Tongue (tissue), 3 donors: ENCODE measurements at places on chromosomes 13 and 19. TPM values are rescaled to one million over a fixed set of nuclear protein-coding genes. Genes with fewer than 3 reads are reported as not detected.
A peak's percentile ranks its signal among the peaks of the same experiment; 100 is the strongest.

GRCh38 chr19:32877323-32877912 lies 7.9 kb upstream of the SLC7A9 start:
- no peak for DNase-seq

- no peak for DNase-seq
Observed at GRCh38 chr19:6709549-6709948, 10.9 kb downstream of the C3 start.

GRCh38 chr19:56577719-56578602 lies 10.7 kb downstream of the ZNF470 start:
- no peak for DNase-seq

GRCh38 chr13:65926750-65927171 lies 1303.4 kb downstream of the PCDH9 start:
- DNase-seq: peak; percentile 17

DNA sequence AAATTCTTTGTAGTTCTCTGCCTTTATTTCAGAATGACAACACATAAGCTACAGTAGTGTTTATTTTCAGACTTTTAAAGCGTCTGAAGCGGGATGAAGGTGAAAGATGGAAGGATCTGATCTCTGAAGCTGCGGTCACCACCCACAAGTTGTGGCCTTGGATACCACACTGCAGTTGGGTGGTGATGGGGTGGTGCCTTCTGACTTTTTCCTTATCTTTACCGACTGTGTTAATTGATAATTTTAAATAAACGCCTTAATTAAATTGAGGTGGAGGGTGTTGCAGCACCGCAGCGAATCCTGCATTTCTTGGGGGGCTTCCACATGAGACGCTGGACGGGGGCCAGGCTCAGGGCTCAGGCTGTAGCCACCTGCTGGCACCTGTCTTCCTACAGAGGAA lies 1.3 kb downstream of the TFDP1 start:
- no peak for DNase-seq

- peak; percentile 9 for DNase-seq
Observed at GRCh38 chr13:28792992-28793391, 27.1 kb upstream of the MTUS2 start.

DNA sequence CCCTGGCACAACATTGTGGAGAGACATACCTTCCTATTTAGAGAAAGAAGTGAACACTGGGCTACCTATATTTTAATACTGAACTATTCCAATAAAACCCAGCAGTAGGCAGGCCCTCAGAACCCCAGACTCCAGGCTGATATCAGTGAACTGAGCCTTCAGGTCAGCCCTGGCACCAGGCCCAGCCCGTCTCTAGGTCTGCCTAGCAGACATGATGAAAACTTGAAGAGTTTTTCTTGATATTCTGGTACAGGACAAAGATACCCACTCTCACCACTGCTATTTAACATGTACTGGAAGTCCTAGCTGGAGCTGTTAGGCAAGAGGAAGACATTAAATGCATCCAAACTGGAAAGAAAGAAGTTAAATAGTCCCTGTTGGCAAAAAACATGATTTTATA lies 396.6 kb upstream of the SPRY2 start:
- DNase-seq: no peak

DNA sequence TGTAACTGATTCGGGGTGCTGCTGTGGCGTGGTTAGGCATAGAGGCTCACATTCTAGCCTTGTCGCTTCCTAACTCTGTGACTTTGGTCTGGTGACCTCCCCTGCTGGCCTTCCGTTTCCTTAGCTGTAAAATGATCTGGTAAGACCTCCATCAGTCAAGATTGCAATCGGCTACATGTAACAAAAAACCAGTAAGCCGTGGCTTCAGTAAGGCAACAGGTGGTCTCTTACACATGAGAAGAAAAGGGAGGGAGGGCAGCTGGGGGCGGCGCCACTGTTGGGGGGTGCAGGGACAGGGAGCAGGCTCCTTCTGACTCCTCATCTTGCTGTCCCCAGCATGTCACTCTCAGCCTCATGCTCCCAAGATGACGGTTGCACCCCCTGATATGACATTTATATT lies 148.0 kb downstream of the SIPA1L3 start:
- DNase-seq: peak; percentile 70

DNA sequence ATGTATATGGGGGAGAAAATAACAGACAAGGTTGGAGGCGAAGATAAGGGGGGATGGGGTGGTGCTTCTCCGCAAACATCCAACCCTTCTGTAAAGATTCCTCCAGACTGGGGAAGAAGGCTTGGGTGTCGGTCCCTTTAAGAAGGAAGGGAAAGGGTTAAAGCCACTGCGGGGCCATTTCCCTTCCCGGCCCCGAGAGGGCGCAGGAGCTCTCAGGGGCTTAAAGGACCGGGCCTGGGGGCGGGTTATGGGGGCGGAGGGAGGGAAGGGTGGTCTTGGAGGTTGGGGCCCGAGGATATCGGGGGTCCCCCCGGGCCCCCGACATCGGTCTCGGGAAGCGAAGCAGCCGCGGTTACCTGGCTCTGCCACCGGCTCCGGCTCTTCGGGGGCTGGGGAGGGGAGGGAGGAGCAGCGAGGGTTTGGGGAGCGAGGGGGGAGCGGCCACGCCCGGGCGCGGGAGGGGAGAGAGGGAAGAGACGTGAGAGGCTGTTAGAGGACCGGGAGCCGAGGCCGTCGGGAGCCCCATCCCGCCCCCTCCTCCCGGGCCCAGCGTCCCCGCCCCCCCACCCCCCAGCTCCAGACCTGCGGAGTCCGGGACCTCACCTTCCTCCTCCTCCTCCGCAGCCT lies 2.8 kb downstream of the TNNT1 start:
- no peak for DNase-seq

- no peak for DNase-seq
Observed at GRCh38 chr19:55441319-55441691, 1.8 kb downstream of the SHISA7 start.

DNA sequence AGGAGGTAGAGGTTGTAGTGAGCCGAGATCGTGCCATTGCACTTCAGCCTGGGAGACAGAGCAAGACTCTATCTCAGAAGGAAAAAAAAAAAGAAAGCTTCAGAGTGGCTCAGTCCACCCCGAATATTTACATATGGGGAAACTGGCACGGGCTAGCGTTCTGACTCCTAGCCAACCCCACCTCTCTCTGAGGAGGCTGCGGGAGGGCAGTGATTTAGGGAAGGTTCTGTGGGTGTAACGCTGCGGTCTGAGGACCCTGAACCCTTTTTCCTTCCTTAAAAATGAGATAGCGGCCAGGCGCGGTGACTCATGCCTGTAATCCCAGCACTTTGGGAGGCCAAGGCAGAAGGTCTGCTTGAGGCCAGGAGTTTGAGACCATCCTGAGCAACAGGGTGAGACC lies 5.0 kb downstream of the LRRC25 start:
- DNase-seq: no peak

- no peak for DNase-seq
Observed at GRCh38 chr19:13797870-13798269, 2.6 kb downstream of the ZSWIM4 start.

GRCh38 chr19:14558370-14559066 lies 13.3 kb downstream of the NDUFB7 start:
- no peak for DNase-seq

DNA sequence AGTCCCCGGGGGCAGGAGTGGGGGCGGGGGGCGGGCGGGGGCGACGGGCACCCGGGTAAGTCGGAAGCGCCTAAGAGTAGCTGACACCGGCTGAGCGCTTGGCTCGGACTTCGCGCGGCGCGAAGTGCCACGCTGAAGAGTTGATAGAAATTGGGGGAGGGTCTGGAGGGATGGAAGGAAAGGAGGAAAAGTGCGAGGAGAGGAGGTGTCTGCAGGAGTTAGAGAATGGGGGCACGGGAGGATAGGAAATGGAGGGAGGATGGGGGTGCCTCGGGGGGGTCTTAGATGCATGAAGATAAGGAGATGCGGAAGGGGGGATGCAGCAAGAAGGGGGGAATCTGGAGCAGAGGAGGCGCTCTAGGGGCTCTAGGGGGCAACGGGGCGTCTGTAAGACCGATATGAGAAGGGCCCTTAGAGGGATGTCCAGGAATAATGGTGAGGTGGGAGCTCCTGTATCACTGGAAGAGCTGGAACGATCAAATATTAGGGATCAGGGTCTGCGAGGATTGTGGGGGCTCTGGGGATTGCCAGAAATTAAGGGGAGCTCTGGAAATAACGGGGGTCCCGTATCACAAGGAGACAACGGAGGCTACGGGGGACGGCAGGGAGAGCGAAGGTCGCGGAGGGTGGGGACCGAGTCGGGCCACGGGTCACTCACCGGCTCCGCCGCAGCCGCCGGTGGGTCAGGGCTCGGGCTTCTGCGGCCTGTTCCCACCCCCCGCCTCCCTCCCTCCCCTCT lies at the start of gene MYPOP:
Gene MYPOP, minus strand, starts transcription at position 702 of the 739 bp plus-strand sequence. CDS start 840 bp downstream, outside the sequence.
- DNase-seq: no peak

DNA sequence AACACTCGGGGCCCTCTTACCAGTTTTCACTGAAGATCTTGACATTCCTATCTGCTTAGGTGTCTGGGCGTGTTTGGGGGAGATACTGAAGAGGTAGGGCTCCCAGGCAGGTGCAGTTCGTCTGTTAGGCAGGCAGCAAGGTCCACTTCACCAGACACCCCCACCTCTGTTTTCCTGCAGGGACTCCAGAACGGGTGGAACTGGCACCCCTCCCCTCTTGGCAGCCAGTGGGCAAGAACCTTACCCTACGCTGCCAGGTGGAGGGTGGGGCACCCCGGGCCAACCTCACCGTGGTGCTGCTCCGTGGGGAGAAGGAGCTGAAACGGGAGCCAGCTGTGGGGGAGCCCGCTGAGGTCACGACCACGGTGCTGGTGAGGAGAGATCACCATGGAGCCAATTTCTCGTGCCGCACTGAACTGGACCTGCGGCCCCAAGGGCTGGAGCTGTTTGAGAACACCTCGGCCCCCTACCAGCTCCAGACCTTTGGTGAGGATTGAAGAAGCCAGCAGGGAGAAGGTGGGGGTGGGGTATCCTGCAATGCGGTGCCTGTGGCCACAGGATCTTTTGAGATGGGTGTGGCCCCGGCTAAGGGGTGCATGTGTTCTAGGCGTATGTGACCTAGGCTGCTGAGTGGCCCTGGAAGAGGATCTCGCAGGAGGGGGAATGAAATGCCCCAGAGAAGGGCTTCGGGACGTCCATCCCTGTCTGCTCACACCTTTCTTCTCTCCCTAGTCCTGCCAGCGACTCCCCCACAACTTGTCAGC lies 3.3 kb upstream of the ICAM4 start:
- DNase-seq: no peak

DNA sequence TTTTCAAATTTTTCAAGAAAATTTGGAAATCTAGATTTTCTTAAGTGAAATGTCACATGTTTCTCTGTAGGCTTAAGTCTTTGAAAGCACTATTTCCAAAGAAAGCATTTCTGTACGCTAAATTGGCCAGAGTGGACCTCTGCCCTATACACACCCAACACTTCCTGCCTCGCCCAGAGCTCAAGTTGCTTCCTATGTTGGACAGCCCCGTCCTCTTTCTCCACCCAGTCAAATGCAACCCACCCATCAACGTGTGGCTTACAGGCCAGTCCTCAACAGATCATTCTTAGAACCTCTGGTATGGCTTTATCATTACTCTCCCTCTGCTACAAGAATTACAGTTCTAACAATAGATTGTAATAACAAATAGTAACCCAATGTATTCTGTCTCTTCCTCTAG lies 24.2 kb downstream of the KLF12 start:
- DNase-seq: no peak

- DNase-seq: no peak
Observed at GRCh38 chr19:6030214-6030507, 52.2 kb upstream of the RANBP3 start.

DNA sequence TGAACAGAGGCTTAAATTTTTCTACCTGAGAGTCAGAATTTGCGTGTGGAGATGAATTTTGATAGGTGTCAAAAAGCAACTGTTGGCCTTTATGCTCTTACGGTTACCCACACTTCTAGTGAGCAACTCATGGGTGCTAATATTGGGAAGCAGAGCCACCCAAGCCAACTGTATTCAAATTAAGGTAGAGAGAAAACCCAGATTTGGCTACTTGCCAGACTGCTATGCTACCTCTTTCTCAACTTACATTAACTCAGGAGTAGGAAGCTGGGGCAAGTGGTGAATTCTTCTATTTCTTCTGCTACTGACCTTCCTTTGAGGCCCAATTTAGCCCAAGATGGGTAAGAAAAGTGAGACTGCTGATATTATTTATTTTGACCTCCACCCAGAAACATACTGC lies 83.9 kb downstream of the OLFM4 start:
- no peak for DNase-seq

GRCh38 chr13:78625384-78625783 lies 22.0 kb upstream of the POU4F1 start:
- DNase-seq: no peak

- DNase-seq: peak; percentile 80
Observed at GRCh38 chr19:38721979-38722773, 22.1 kb downstream of the CAPN12 start.

DNA sequence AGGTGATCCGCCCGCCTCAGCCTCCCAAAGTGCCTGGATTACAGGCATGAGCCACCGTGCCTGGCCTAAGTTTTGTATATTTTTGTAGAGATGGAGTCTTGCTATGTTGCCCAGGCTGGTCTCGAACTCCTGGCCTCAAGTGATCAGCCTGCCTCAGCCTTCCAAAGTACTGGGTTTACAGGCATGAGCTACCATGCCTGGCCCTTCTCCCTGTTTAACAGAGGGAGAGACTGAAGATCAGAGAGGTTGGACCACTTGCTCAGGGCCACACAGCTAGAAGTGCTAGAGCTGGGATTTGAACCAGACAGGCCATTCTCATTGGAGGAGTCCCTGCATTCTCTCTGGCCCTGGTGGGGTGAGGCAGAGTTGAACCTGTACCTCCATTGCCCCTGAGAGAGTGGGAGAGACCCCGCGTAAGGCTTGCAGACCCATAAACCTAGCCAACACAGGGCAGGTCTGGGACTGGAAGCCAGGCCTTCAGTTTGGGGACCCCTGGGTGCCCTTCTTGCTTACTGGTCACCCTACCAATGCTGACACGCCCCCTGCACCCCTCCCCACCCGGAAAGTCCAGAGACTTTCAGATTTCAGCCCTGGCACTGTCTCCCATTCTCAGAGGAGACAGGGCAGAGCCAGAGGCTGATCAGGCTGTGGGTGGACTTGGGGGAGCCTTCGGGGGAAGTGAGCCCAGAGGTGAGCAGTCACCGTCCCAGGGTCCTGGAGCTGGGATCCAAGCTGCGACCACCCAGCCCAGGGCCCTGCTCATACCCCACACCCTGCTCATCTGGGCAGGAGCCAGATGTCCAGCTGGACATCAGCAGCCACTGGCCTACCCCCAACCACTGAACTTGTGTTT lies 13.3 kb downstream of the TTYH1 start:
- DNase-seq: no peak

- DNase-seq: no peak
Observed at GRCh38 chr19:3698386-3698950, 1.8 kb downstream of the PIP5K1C start.

GRCh38 chr13:69935043-69935442 lies 172.6 kb upstream of the ATXN8OS start:
- DNase-seq: no peak

The N4BP2L1 gene
- total RNA-seq: 13.5 TPM

The PGLYRP1 gene
- total RNA-seq: 0.82 TPM

The MBD3L2 gene
- not detected for total RNA-seq

The ZSWIM9 gene
- total RNA-seq: 4.9 TPM

The FAM216B gene
- total RNA-seq: not detected

The TMEM255B gene
- 2.7 TPM for total RNA-seq

The LGALS7B gene
- total RNA-seq: 25.7 TPM

The TMEM91 gene
- total RNA-seq: 11.8 TPM

The RNF113B gene
- total RNA-seq: not detected

The EDNRB gene
- total RNA-seq: 39.4 TPM
